Left ventricle myocardium inferior (tissue), 1 donor: ENCODE measurements at places on chromosomes 12 and 14. TPM values are rescaled to one million over a fixed set of nuclear protein-coding genes. Genes with fewer than 3 reads are reported as not detected.
A peak's percentile ranks its signal among the peaks of the same experiment; 100 is the strongest.

The CCDC177 gene
- not detected for total RNA-seq

DNA sequence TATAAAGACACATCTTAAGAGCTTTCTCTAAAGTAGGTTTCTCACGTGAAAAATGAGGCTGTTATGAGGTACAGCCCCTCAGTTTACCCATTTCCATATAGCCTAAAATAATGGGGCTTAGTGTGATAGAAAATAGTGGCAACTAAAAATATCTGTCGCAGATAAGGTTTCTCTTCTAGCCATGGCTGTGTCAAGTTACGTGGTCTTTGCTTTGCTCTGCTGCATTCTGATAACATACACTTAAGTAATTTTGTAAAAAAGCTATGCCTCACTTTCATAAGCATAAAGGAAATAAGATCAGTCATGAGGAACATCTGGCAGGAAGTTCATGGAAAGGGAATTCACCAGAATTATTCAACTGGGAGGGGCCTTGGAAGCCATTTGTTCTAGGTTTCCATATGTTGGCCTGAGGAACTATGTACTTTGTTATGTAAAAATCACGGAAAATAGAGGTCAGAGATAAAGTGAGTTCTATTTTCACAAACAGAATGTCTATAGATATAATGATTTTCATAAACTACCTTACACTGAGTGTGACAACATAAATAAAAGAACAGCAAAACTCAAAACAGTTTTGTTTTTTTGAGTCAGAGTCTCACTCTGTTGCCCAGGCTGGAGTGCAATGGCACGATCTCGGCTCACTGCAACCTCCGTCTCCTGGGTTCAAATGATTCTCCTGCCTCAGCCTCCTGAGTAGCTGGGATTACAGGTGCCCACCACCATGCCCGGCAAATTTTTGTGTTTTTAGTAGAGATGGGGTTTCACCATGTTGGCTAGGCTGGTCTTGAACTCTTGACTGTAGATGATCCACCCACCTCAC, 195.6 kb upstream of the KRR1 start:
- peaks cover 76% of the 10 kb centered on the region for H3K4me1 ChIP-seq
- H3K27ac ChIP-seq = peak overlapping the region; percentile 82
- no peaks in the 10 kb centered on the region for H3K27me3 ChIP-seq
- H3K36me3 ChIP-seq = no peaks in the 10 kb centered on the region

DNA sequence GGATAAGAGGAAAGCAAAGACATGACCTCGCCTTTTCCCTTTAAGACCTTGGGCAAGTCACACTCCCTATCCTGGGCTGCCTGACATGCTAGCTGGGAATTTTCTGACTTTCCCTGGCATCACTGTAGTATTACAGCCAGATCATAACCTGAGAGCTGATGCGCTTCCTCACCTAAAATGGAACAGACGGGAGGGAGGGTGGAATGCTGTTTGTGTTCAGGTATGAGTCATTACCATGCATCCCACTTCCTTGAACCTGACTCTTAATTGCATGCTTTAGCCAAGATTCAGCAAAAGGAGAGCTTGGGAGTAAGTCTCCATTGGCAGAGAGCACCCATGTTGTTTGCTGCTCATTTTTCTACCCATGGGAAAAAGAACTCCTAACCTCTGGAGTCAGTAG, 156.5 kb downstream of the KCNK10 start:
- no peaks in the 10 kb centered on the region for H3K36me3 ChIP-seq
- H3K27ac ChIP-seq = no peak overlapping the region
- H3K4me1 ChIP-seq = no peaks in the 10 kb centered on the region
- no peak overlapping the region for H3K4me3 ChIP-seq
- DNase-seq = no peak

- H3K4me3 ChIP-seq = no peak overlapping the region
- DNase-seq = no peak
- no peaks in the 10 kb centered on the region for H3K27me3 ChIP-seq
These were observed 857.1 kb downstream of the AACS start for GRCh38 chr12:125922330-125922729.

The RNASE7 gene
- total RNA-seq = not detected

DNA sequence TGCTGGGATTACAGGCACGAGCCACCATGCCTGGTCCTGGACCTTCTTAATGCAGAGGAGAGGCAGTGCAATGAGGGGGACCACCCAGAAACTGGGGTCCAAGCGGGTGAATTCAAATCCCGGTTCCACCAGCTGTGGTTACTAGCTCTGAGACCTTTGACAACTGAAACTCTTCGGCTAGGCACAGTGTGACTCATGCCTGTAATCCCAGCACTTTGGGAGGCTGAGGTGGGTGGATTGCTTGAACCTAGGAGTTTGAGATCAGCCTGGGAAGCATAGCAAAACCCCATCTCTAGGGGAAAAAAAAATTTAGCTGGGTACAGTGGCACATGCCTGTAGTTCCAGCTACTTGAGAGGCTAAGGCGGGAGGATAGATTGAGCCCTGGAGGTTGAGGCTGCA, 5.0 kb upstream of the CD4 start:
- no peaks in the 10 kb centered on the region for H3K27me3 ChIP-seq
- no peak overlapping the region for H3K27ac ChIP-seq
- no peak for DNase-seq
- H3K4me1 ChIP-seq = peaks cover 14% of the 10 kb centered on the region

The SMIM41 gene
- 0.30 TPM for total RNA-seq

The DCN gene
- 716 TPM for total RNA-seq

DNA sequence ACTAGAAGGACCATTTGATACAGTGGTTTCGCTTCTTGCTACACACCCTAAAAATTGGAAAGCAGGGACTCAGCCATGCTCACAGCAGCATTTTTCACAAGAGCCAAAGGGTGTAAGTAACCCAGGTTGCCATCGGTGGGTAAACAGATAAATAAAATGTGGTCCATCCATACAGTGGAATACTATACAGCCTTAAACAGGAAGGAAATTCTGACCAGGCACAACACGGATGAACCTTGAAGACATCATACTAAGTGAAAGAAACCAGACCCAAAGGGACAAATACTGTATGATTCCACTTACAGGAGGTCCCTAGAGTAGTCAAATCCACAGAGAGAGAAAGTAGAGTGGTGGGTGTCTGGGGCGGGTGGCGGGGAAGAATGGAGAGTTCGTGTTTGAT, 220.9 kb downstream of the PHETA1 start:
- no peaks in the 10 kb centered on the region for H3K36me3 ChIP-seq
- no peak overlapping the region for H3K4me3 ChIP-seq
- H3K27me3 ChIP-seq = peaks cover 68% of the 10 kb centered on the region
- DNase-seq = no peak

The KLRK1 gene
- 0.36 TPM for total RNA-seq

The CNTN1 gene
- total RNA-seq = 0.11 TPM

The MYF6 gene
- not detected for total RNA-seq

DNA sequence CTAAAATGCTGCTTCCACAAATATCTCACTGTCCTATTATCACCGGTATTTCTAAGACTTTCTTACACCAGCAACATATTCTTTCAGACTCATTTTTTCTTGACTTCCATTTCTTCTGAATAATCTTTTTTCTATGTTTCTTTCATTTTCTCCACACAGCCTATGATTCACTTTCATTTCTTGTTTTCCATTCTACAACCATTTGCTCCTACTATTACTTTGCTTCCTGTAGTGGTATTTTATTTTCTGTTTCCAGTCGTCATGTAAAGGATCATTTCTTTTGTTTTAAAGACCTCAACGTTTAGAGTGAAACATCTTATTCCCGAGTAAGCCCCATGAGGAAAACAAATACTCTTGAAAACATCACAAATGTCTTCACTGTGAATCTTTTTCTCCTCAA, 182.2 kb upstream of the MDGA2 start:
- H3K4me1 ChIP-seq = no peaks in the 10 kb centered on the region
- DNase-seq = no peak
- H3K36me3 ChIP-seq = no peaks in the 10 kb centered on the region
- H3K4me3 ChIP-seq = no peak overlapping the region

DNA sequence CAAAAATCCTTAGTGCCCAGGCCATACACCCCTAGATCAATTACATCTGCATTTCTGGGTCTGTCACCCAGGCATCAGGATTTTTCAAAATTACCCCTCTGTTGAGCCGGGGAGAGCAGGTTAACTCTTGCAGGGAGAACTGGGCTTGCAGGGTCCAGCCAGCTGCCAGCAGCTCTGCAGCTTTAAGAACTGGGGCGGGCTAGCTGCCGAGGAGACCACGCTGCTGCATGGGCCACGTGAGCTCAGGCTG, at the start of gene DGLUCY:
TSS of gene DGLUCY (plus strand) at position 245 of the 250 bp plus-strand sequence. CDS start 46,222 bp downstream, outside the sequence.
- peak within 1 kb of the TSS; percentile 89 for H3K4me3 ChIP-seq
- peak within 1 kb of the TSS; percentile 99 for H3K27ac ChIP-seq
- peaks cover 8% of the 10 kb centered on the region for H3K36me3 ChIP-seq
- H3K27me3 ChIP-seq = no peaks in the 10 kb centered on the region
- DNase-seq = peak; percentile 86

The MIP gene
- total RNA-seq = not detected

The KRT73 gene
- total RNA-seq = not detected

The ZDHHC22 gene
- total RNA-seq = not detected

The KRT78 gene
- total RNA-seq = not detected

DNA sequence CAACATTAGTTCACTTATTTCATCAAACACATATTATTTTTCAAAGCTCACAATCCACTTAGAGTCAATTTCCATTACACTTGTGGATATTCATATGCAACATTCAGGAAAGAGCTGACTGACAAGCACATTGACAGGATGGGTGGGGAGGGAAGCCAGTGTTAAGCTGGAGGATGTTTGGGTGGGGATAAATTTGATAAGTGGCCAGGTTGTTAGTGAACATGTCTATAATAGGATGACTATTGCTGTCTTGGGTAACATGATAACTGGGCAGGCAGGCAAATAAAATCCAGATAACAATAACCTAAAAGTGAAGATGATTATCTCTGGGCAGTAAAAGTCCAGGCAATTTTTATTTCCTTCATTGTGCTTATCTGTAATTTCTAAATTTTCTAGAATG, 73.8 kb upstream of the OSBPL8 start:
- H3K4me1 ChIP-seq = peaks cover 16% of the 10 kb centered on the region
- no peak for DNase-seq
- H3K4me3 ChIP-seq = no peak overlapping the region
- H3K36me3 ChIP-seq = no peaks in the 10 kb centered on the region
- H3K27me3 ChIP-seq = no peaks in the 10 kb centered on the region
- peak overlapping the region; percentile 78 for H3K27ac ChIP-seq

DNA sequence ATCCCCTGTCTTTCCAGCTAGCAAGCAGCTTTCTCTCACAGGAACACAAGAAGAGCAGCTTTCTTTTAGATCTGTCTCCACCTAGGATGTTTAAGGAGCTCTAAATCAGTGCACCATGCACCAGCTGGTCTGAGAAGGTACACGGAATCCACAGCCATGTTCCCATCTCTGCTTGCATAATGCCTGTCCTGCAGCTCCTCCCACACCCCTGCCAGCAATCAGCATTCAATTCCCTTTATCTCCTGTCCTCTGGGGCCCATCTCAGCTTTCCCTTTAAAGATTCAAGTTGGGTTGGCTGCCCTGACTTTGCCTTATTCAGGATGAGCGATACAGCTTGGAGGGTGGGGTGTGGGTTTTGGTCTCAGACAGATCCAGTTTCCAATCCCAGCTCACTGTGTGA, 826.3 kb downstream of the BCL11B start:
- peaks cover 4% of the 10 kb centered on the region for H3K27me3 ChIP-seq
- no peak overlapping the region for H3K27ac ChIP-seq

DNA sequence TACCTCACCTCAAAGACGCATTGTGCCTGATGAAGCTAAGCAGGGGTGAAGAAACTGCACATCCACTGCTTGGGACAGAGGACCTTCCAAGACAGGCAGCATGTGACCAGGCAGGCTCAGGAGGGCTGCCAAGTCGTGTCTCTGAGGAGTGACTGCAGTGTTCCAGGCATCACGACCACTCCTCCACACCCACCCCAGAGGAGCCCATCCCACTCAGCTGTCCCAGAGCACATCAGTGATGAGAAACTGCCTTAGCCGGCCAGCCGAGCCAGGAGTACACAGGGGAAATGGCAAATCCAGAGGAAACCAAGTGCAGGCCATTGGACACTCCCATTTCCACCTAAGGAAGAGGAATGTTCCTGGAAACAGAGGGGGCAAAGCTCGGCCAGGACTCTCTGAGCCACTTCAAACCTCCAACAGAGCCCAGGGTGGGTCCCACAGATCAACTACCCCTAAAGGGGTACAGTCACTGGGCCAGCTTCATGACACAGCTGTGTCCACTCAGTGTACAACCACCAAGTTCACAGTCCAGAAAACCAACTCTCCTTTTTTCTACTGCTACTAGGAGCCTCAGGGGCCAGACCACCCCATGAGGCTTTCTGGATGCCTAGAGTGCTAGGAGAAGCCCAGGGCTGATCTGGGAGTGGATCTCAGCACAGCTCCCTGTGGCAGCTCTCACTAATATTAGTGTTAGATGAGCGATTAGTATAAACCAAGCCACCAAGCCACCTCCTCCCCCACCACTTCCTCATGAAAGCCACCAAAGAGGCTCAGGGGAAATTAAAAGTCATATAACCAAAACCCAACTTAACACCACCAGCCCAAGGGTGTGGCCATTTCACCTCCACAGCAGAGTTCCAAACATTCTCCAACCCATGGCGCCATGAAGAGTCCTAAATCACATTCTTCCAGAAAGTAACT, 15.4 kb downstream of the PXN start:
- peak; percentile 90 for DNase-seq
- H3K4me3 ChIP-seq = peak overlapping the region; percentile 61
- peaks cover 2% of the 10 kb centered on the region for H3K36me3 ChIP-seq
- H3K27ac ChIP-seq = peak overlapping the region; percentile 96
- peaks cover 98% of the 10 kb centered on the region for H3K4me1 ChIP-seq
- no peaks in the 10 kb centered on the region for H3K27me3 ChIP-seq

The PLEKHD1 gene
- 0.14 TPM for total RNA-seq

The KRT83 gene
- total RNA-seq = not detected

DNA sequence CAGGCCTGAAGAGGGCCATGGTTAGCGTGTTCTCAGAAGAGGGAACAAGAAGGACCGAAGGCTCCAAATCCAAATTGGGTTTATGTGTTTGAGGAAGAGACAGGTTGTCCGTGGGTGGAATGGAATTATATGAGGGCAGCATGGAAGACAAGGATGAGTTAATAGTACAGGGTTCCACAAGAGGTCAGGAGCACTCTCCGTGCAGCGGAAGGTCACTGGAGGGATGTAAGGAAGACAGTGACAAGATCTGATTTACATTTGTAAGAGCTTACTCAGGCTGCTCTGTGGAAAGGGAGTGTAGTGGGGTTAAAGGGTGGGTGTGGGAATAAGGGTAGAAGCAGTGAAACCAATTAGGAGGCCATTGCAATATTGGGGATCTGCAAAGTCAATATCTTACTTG, 97.0 kb downstream of the TPH2 start:
- no peaks in the 10 kb centered on the region for H3K36me3 ChIP-seq
- H3K27ac ChIP-seq = no peak overlapping the region
- H3K4me3 ChIP-seq = no peak overlapping the region

The SLC2A14 gene
- not detected for total RNA-seq

The PAPLN gene
- total RNA-seq = 1.2 TPM

The GPX2 gene
- total RNA-seq = not detected

The BMAL2 gene
- total RNA-seq = 1.5 TPM

GRCh38 chr12:1439687-1440086, 154.7 kb downstream of the FBXL14 start:
- no peak for DNase-seq
- H3K36me3 ChIP-seq = no peaks in the 10 kb centered on the region
- no peak overlapping the region for H3K27ac ChIP-seq
